D341Med (cell line): ENCODE measurements at places on chromosomes 2 and 18.
A peak's percentile ranks its signal among the peaks of the same experiment; 100 is the strongest.

- DNase-seq = no peak
Observed at GRCh38 chr2:167510071-167510759, 621.9 kb downstream of the XIRP2 start.

- DNase-seq = no peak
Observed at GRCh38 chr2:16871411-16871810, 205.8 kb upstream of the CYRIA start.

- no peak for DNase-seq
Observed at GRCh38 chr18:22311301-22311700, 106.4 kb downstream of the CTAGE1 start.

DNA sequence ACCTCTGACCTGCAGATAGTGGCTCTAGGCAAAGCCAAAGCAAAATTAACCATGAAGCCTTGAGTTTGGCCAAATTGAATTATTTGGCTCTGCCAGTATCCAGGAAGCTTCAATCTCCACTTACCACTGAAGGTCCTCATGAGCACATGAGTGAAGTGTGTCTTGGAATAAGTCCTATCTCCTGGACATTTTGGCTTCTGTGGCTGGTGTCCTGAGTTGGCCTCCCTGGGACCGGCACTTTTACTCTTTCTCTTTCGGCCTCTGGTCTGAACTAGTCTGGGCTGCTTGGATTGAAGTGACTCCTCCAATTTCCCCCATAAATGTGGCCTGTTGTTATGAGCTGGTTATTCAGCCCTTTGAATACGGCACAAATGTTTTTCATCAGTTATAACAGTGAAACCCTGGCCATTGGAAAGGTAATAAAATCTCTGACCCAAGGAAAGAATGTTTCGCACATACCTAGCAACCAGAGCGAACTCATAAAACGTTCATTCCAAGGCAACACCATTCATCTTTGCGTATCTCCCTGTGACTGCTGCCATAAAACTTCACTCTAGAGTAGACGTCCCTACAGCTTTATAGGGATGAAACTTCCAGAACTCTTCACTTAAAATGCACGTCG, 216.4 kb downstream of the LPIN1 start:
- DNase-seq = no peak

DNA sequence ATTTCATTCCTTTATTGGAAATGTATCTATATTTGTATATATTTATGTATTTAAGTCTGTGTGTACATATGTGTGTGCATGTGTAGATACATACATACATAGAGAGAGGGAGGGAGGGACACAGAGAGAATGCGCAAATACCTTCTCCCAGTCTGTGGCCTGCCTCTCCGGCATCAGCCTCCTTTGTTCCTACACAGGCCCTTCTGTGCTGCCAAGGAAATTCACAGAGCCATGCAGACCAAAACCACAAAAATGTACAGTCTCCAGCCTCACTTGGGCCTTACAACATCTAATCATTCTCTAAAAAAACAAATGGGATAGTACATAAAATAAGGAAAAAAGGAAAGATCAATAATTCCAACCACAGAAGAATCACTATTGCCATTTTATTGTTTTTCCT, 8.8 kb upstream of the CRACDL start:
- DNase-seq = no peak

GRCh38 chr2:79798776-79799175, 285.9 kb downstream of the CTNNA2 start:
- DNase-seq = no peak

DNA sequence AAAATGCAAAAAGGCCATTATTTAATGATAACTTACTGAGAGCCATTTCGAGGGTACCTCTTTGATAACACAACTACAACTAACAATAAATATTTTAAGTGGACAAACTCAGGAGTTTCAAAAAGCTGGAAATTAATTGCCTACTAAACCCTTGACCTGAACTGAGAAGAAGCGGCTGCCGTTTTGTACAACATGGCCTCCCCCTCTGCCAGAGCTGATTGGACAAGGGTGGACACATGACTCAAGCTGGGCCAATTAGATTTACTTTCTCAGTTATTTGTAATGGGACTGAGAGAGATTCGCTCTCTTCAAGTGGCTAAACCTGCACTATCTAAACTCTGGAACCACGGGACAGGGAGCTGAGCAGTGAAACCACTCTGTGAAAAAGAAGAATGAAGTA, 135.9 kb upstream of the SERPINE2 start:
- DNase-seq = no peak

DNA sequence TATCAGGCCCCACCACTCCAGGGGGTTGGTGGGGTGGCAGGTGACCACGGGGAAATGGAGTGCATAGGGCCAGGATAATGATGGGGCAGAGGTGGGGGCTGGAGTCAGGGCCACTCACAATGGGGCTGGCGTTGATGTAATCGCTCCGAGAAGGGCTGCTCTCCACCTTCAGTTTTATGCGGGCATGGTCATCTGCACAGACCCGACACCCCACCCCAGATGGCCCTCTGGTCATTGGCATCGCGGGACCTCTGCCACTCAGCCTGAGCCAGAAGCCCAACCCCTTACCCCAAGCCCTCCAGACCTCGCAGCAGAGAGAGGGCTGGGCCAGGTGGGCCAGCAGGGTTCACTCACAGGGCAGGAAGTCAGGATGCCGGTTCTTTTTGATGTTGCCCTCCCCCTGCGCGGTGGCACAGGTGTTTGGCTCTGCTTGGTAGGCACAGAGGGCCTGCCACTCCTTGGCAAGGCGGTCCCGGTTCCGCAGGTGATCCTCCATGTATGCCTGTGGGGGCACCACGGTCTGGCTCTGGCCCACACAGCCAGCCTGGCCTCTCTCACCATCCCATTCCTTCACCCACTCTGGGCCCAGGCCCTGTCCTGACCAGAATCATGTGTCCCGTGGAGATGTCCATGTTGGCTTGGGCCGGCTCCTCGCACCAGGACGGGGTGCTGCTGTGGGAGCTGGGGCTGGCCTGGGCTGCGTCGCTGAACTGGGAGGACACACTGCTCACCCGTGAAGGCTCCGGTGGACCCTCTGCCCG, 12.4 kb downstream of the PTPRN start:
- peak; percentile 6 for DNase-seq

GRCh38 chr18:28995319-28995718, 818.4 kb upstream of the CDH2 start:
- DNase-seq = peak; percentile 45

- peak; percentile 7 for DNase-seq
Observed at GRCh38 chr2:71671203-71671854, 218.0 kb downstream of the DYSF start.

DNA sequence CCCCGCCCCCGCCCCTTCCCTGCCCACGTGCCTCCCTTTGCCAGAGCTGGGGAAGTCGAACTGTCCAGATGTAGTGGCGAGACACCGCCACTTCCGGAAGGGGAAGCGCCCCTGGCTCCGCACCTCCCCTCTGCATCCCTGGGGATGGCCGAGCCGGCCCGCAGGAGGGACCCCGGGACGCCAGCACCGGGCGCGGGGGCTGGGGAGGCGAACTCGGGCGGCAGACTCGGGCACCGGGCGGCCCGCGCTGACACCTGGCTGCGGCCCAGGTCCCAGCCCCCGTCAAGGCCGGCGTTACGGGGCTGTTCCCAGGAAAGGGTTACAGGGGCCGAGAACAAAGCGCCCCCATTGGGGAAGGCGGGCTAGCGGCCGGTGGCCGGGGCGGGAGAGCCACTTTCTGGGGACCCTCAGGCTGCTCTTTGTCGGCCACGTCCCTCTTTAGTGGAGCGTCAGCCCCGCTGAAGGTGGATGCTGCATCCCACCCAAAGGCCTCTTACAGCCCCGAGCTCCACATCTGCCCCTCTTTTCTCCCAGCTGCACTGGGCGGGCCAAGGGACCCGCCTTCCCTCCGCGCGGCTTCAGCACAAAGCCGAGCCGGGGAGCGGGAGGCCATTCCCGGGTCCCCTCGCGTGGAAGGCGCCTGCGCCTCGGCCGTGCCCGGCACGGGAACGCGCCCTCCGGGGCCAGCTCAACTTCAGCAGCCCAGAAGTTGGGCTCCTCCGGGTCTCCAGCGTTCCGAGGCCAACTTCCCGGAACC, 1.3 kb downstream of the SDC1 start:
- peak; percentile 70 for DNase-seq

DNA sequence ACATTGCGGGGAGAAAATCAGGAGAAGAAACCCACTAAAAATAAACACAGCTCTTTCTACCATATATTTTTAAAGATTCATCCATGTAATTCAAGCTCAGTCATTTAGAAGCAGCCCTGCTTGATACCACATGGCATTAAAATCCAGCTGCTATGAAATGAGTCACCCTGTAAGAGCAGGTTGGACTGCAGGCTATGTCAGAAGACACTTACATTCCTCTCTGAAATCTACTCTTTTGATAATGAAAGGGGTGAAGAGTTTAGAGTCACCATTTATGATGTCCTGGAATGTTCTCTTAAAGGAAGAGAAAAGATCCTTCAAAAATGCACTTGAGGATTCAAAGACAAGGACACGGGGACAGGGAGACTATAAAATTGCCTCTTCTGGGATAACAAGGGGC, 100.6 kb upstream of the APCDD1 start:
- DNase-seq = no peak

DNA sequence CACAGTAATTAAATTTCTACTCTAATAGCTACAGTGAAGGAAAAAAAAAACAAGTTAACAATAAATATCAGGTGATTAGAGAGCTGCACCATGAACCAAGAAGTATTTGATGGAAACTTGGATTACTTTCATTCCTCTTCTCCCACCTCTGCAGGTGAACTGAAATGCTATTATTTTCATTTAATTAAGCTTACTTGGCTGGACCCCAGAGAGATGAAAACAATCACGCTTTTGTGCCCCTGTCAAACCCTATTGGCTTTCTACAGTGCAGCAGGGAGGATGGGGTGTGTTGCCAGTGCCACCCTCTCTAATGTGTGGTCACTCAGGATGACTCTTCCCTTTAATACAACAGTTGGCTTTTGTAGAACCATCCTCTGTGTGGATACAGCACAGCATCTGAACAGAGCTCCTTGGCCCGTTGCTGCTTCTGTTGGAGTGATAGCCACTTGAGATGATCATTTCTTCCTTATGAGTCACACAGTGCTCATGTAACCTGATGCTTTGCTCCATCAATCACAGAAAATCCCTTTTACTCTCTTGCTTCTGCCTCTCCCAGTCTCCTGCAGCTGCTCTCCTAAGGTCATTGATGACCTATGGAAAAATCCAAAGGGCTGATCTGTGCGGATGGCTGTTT, 5.5 kb upstream of the ARL4C start:
- DNase-seq = no peak

GRCh38 chr2:214156971-214157370, 253.9 kb upstream of the VWC2L start:
- DNase-seq = no peak

DNA sequence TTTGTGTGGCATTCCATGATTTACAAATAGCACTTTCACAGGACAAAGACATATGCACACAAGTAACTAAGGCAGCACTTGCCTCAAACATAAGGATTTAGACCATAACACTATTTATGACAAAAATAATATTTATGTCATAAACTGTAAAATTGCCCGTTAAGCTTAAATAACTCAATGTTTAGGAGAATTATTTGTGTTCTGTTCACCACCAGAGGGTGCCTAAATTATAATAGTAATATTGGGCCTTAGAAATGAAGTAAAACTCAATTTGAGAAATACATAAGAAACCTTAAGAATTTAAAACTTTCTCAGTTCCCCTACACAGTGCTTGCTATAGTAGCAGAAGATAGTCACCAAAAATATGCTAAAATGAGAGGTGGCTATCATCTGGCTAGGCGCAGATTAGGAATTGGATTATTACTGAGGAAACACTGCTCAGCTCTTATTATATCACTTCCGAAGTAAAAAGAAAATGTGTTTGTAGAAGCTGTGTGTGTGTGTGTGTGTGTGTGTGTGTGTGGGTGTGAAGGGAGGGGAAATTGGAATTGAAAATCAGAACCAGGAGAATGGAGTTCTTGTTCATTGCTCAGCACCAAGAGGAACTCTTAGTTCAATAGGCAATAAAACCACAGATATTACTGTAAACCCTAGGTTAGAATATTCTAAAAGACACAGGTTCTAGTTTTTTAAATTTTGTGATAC, 4.9 kb upstream of the CHN1 start:
- DNase-seq = no peak

- no peak for DNase-seq
Observed at GRCh38 chr2:100302585-100302892, 19.8 kb downstream of the LONRF2 start.

DNA sequence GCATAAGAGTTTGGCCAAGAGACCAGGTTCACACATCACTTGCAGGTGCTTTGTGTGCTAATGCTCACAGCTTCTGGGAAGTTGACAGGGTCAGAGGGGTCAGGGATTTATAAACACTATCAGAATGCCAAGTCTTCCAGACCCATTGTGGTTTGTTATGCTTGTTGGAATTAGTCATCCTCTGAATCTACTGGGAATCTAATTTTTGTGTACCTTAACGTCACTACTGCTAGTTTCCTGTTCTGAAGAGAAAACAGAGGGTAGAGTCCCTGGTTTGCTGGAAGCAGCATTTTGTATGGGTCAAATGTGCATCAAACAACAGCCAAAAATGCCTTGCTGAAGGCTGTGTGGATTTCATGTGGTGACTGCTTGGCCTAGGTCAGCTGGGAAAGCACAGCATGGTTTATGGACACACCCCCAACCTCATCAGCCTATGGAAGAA, 33.3 kb downstream of the ANTXR1 start:
- no peak for DNase-seq

GRCh38 chr2:120354935-120355779, 9.2 kb downstream of the INHBB start:
- no peak for DNase-seq

GRCh38 chr18:21452276-21452780, 148.2 kb downstream of the ESCO1 start:
- DNase-seq = no peak

- no peak for DNase-seq
Observed at GRCh38 chr2:65501074-65501473, 68.7 kb upstream of the SPRED2 start.

GRCh38 chr18:50307400-50307737, 19.9 kb upstream of the CXXC1 start:
- no peak for DNase-seq

DNA sequence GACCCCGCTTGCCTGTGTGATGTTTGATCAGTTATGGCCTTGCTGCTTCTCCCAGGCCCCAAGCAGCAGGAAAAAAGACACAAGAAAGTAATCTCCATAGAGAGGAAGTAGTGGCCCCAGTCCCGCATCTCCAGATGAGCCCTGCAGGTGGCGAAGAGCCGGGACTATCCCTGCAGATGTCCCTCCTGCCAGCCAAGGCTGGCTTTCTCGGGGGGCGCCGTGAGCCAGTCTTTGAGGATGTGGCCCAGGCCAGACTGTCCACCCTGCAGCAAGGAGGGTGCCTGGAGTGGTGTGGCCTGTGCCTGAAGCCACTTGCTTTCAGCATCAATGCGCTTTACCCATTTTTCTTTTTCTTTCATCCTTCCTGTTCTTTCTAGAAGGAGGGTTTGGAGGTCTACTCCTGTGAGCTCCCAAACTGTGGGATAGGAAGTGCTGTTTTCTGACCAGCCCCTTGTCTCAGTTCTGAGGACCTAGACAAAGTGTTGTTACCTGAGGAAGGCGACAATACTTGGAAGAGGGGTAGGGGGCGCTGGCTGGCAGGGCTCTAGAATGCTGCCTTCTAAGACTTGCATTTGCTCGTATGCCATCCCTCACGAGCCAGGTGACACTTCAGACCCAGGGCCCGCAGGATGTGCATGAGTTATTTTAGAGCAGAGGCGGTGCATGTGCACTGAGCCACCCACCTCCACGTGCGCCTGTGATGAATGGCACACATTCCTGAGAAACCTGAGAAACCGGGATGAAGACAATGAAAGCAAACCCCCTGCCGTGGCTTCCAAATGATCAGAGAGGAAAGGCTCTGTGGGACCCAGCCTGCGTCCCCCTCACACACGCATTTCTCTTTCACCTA, 255.8 kb downstream of the FBXO15 start:
- DNase-seq = no peak
